NCI-H1436 (cell line): ENCODE measurements at places on chromosomes 2 and 18.

DNA sequence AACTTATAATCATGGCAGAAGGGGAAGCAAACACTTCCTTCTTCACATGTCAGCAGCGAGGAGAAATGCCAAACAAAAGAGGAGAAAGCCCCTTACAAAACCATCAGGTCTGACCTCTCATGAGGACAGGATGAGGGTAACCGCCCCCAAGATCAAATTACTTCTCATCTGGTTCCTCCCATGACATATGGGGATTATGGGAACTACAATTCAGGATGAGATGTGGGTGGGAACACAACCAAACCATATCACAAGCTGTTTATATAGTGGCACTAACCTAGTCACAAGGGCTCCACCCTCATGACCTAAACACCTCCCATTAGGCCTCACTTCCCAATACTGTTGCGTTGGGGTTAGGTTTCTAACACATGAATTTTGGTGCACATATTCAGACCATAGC is 110.0 kb downstream of the OSBPL6 start:
- DNase-seq = no peak

- DNase-seq = no peak
These were observed 1.1 kb downstream of the TRABD2A start for GRCh38 chr2:84879584-84880394.

DNA sequence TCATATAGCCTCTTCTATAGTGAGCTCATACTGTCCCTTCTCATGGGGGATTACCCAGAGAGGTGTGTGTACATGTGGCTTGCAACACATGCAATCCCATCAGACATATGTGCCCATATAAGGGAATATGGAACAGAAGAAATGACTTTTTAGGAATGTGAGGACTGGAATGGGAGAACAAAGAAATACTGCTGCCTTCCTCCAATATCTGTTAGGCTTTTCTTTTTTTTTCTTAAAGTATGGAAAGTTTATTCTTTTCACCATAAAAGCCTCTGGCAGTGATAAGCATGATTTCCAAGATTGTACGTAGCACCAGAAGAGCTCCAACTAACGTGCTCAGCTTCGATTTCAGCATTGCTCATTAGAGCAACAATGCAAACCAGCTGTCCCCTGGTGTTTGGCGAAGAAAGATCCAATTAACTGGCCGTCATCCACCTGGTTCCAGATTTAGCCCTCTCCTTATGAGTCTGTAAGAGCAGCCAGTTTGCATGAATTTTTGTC is 113.6 kb downstream of the ADCYAP1 start:
- no peak for DNase-seq

- DNase-seq = peak; percentile 76
These were observed 76.1 kb upstream of the PMAIP1 start for GRCh38 chr18:59823596-59824195.

GRCh38 chr2:120760446-120761135 is 24.9 kb downstream of the GLI2 start:
- no peak for DNase-seq
